ENCODE measurements at places on chromosomes 2 and 18. TPM values are rescaled to one million over a fixed set of nuclear protein-coding genes. Genes with fewer than 3 reads are reported as not detected.

OBSL1 gene
- total RNA-seq: 19.7 TPM

SLC9A4 gene
- total RNA-seq: not detected

GRCh38 chr18:23270986-23271680 lies 135.8 kb downstream of the CABLES1 start:
- no peaks in the 10 kb centered on the region for H3K27me3 ChIP-seq
- no peaks in the 10 kb centered on the region for H3K4me1 ChIP-seq
- H3K27ac ChIP-seq: no peak overlapping the region
- no peak overlapping the region for H3K4me3 ChIP-seq

DNA sequence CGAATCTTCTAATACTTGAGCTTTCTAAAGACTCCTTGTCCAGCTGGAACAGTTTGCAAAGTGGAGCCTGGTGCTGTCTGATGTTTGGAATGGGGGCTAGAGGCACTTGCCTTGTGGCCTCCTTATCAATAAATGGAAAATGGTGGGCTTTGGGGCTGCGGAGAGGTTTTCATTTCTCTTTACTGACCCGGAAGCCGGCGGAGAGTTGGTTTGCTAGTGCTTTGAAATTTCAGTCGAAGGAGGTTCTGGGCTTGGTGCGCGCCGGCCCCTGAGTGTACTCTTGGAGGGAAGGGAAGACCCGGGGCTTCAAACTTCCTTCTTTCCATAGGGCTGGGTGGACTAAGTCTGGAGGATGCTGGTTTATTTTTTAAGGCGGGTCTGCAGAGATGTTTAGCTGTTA lies 714 bp downstream of the RPIA start:
- H3K36me3 ChIP-seq: no peaks in the 10 kb centered on the region
- H3K27ac ChIP-seq: peak overlapping the region; percentile 85
- H3K4me3 ChIP-seq: peak overlapping the region; percentile 77
- H3K27me3 ChIP-seq: no peaks in the 10 kb centered on the region
- peaks cover 32% of the 10 kb centered on the region for H3K4me1 ChIP-seq
- DNase-seq: peak; percentile 47

- no peak for DNase-seq
- H3K4me1 ChIP-seq: no peaks in the 10 kb centered on the region
- no peaks in the 10 kb centered on the region for H3K27me3 ChIP-seq
- H3K36me3 ChIP-seq: no peaks in the 10 kb centered on the region
- peak overlapping the region; percentile 31 for H3K27ac ChIP-seq
- no peak overlapping the region for H3K4me3 ChIP-seq
Observed at GRCh38 chr2:86482034-86482433, 40.9 kb downstream of the KDM3A start.

DNA sequence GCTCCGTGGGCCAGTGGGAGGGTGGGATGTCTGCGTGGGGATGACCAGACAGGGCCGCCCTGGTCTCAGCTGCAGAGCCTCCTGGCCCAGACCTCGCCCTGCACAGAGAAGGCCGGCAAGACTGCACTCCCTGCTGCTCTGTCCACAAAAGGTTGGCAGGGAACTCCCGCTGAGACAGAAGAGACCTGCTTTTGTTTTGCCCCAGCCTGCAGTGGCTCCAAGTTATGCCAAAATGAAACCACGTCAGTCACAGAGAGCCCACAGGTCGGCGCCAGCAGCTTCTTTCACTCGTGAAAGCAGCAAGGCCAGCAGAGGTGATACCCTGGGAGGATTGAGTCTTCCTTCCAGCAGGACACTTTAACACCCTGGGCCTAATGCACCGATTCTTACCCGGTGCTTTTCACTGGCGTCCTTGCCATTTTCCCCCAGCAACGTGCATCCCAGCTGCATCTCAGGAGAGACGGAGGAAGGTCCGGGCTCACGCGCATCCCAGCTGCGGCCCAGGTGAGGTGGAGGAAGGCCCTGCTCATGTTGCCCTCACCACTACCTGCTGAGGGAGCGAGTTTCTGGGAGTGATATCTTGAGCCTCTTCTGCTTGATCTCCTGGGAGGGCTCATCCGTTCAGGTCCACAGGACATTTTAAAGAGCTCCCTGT lies 22.1 kb upstream of the CTDP1 start:
- H3K4me3 ChIP-seq: no peak overlapping the region
- no peak for DNase-seq
- H3K27me3 ChIP-seq: no peaks in the 10 kb centered on the region
- H3K36me3 ChIP-seq: no peaks in the 10 kb centered on the region
- no peak overlapping the region for H3K27ac ChIP-seq

- H3K4me1 ChIP-seq: no peaks in the 10 kb centered on the region
- no peaks in the 10 kb centered on the region for H3K27me3 ChIP-seq
- H3K4me3 ChIP-seq: no peak overlapping the region
- no peak overlapping the region for H3K27ac ChIP-seq
Observed at GRCh38 chr2:29589440-29590103, 331.8 kb downstream of the ALK start.

Measured in transverse colon (tissue), 4 donors.